ENCODE measurements at places on chromosomes 4 and X.

GRCh38 chr4:117941611-117942010 lies 92.7 kb upstream of the NDST3 start:
- DNase-seq = no peak

DNA sequence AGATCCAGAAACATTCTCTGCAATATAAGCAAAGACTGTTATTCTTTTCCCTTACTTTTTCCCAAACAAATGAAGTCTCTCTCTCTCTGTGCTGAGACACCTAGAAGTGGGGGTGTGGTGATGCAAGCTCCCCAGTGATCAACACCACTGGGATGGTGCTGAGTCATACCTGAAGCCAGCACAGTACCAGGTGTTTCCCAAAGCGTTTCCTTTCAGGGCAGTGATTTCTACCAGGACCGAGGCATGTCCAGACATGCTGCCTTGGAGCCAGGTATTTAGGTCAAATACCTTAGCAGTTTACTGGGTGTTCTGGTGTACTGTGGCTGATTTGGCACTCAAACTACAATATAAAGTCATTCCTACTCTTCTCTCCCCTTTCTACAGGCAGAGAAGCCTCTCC lies 726.5 kb downstream of the FAM133A start:
- no peak for DNase-seq

GRCh38 chr4:189436207-189436606 lies 504.5 kb upstream of the FRG1 start:
- no peak for DNase-seq

DNA sequence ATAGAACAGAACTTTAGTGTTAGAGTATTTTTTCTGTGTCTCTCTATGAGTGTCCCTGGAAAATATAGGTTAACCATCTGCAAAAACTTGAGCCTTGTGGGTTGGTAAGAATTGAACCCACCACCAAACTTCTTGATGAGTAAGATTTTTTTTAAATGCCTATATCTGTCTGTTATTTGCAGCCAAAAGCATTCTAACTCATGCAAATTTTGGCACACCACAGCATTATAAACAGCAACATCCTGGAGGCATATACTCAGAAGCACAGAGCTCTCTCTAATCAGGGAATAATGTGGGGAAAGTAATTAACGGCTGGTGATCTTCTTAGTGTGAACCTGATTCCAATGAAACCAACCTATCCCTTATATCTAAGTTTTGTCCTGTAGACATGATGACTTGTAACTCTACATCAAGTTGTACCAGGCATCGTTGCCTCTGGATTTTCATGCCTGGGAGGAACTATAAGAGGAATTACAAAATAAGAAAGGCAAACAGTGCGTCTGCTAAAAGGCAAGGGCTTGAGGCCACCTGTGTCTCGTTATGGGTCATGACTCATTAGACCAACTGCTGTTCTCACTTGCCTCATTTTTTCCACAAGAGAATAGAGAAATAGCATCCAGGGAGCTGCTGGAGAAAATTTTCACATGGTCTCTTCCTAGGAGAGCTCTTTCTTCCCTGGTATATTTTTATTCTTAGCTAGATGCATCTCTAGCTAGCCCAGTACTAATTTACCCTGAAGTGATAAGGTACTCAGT lies 202.4 kb downstream of the CHIC2 start:
- peak; percentile 89 for DNase-seq

GRCh38 chr4:31020363-31020762 lies 300.2 kb downstream of the PCDH7 start:
- no peak for DNase-seq

GRCh38 chr4:144283526-144283925 lies 143.0 kb upstream of the GYPA start:
- DNase-seq = no peak

DNA sequence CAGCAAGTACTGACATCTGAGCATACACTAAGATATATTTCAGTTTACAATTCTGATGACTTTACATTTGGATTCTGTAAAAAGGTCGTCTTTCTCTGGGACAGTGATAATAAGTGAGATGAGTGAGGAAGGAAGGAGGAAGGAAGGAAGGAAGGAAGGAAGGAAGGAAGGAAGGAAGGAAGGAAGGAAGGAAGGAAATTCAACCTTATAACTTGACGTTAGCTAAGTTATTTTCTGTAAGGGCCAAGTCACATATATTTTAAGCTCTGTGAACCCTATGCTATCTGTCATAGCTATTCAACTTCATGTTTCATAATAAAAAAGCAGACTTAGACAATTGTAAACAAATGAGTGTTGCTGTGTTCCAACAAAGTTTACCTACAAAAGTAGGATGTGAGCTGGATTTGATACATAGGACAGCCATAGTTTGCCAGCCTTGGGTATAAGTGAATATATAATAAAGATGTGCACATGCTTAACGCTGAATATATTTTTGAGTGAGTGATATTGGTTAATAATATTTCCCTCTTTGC lies 753.0 kb upstream of the NDST4 start:
- no peak for DNase-seq

- no peak for DNase-seq
These were observed 884.5 kb upstream of the EPHA5 start for GRCh38 chr4:66554826-66555225.

- DNase-seq = peak; percentile 40
These were observed 111.4 kb upstream of the RXFP1 start for GRCh38 chr4:158410272-158410671.

DNA sequence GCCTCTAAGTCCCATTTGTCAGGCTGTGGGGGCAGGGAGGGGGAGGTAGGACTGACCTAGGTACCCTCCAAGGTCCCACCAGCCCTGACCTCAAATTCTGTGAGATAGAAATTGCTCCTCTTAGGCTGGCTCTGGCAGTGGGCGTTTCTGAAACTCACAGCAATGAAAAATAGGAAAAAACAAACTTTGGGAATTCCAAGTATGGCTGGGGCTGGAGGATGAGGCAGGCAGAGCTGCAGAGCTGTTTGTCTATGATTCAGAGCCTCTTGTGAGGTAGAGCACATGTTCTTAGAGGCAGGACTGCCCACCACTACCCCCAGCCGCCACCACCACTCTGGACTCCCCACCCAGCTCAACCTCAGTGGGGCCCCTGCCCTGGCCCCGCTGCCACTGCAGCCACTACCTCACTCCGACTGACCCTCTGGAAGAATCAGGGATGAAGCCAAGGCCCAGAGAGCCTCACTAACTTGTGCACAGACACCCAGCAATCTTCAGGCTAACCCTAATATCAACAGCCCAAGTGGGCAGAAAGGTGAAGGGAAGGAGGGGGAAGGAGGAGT lies 98.2 kb downstream of the PJA1 start:
- DNase-seq = no peak

DNA sequence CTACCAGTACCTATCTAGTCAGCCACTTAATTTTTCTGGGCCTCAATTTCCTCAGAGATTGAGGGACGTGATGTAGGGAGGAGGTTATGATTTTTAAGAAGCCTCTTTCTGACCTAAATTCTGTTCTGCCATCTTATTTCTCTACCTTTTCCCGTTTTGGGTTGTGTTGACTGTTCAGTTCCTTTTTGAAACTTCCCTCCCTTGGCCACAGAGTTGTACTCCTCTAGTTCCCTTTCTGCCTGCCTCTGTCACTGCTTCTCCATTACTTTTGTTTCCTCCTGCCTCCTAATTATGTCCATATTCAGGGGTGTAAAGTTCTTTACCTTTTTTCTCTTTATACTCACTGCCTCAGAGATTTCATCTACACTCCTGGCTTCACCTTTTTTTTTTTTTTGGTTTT lies 25.4 kb downstream of the CLCN5 start:
- DNase-seq = no peak

- DNase-seq = no peak
These were observed 248.5 kb downstream of the SNCA start for GRCh38 chr4:89588421-89588820.

DNA sequence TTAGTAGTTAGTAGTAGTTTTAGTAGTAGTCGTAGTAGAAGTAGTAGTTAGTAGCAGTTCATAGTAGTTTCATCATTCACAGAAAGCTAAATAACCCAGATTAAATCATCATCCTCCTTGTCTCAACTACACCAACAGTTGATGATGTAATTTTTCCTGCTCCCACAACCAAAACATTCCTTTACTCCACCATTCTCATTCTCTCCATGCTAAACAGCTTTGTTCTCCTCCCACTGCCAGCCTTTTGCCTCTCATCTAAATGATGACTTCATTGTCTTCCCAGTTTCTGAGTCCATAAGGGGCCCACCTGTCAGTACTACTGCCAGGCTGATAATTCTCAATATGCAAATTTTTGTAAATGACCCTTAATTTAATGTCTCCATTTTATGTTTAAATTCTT lies 68.9 kb downstream of the ARHGAP24 start:
- DNase-seq = peak; percentile 55

- DNase-seq = no peak
These were observed 664 bp downstream of the MED12 start for GRCh38 chrX:71118985-71119535.

DNA sequence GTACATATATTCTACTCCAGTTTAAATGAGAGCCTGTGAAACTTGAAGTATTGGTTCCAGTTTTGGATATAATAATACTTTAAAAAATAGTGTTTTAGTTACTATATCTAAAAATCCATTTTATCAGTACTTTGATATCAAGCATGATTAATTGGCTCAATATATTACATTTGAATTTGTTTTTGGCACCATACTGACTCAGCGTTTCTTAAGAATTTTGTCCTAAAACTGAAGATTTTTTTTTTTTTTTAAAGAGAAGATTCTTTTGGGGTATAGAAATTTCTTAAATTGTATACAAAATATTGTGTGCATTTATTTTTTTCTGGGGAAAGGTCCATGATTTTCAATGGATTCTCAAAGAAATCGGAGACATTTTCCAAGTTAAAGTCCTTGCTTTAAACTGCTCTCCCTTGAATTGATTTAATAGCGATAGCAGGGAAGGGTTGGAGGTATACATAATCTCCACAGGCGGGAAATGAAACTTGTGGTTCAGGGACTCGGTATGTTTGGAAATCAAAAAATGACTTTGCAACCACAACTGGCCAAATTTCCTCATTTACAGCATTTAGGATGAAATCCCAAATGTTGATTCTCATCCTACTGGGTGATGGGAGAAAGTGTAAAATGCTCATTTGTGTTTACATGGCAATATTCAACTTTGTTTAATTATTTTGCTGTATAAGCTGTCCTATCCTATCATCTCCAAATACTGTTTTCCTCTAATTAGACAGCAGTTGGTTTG lies 62.3 kb downstream of the TMA16 start:
- no peak for DNase-seq

All from myocyte (in vitro differentiated cells).